Stimulated activated CD8-positive, alpha-beta memory T cell treated with anti-CD3 and anti-CD28 coated beads, Interleukin-2, amount 100 ng/mL, for 48 hours (primary cell): ENCODE measurements at places on chromosomes 2 and 18.

- DNase-seq: peak; percentile 59
Measured at GRCh38 chr2:127049927-127050802, 56.8 kb downstream of the BIN1 start.

- no peak for DNase-seq
Measured at GRCh38 chr2:240241572-240241971, 101.1 kb upstream of the OTOS start.

GRCh38 chr2:207845202-207845864 is 75.6 kb upstream of the FZD5 start:
- no peak for DNase-seq

DNA sequence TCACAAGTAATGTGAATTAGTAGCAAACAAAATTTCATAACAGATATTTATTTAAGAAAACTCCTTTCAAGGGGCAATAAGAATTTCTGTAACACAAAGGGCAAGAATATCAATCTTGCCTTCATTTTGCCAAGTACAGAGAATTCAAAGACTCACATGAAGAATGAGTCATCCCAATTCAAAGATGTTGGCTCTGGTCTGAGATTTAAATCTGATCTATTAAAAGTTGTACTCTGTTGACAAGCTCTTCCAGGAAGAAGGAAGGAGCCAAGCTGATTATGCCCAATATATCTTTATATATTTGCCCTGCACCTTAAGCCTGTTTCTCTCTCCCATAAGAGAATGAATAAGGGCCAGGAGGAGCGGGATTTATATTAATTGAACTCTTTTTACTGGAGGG is 55.9 kb upstream of the RPE start:
- DNase-seq: no peak

- DNase-seq: no peak
Measured at GRCh38 chr2:145159676-145160075, 639.8 kb upstream of the ZEB2 start.

GRCh38 chr2:210768329-210768910 is 212.0 kb downstream of the CPS1 start:
- DNase-seq: no peak

DNA sequence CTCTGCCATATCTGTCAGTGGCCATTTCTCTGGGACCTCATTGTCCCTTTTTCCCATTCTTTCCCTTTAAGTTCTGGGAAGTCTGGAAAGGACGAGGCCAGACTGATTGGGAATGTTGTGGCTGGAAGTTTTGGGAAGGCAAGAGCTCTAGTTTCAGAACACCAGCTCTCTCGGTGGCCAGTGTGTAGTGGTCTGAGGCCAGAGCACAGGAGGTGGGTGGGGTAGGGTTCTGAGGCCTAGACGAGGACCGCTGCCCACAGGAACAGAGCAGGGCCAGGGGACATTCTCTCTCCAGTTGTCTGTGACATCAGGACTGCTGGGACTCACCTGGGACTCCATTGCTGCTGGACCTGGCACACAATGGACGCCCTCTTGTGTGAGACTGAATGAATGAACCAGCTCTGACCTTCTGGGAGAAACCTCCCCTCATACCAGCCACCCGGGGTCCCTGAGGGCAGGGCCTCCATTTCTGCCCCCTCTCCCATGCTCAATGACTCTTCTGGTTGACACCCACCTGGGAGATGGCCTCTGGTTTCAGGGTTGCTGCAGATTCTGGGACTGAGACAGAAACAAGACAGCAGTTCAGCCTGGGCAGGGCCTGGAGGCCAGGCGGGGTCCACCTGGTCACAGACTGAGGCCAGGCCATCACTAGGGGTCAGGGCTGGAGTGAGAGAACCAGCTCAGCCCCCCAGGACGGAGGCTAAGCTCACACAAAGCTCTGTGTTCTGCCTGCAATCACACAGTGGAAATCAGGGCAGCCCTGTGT is 8.4 kb upstream of the NPPC start:
- no peak for DNase-seq

GRCh38 chr2:205617905-205618304 is 64.4 kb upstream of the NRP2 start:
- no peak for DNase-seq

GRCh38 chr2:41500895-41501294 is 546.9 kb upstream of the PKDCC start:
- DNase-seq: no peak

DNA sequence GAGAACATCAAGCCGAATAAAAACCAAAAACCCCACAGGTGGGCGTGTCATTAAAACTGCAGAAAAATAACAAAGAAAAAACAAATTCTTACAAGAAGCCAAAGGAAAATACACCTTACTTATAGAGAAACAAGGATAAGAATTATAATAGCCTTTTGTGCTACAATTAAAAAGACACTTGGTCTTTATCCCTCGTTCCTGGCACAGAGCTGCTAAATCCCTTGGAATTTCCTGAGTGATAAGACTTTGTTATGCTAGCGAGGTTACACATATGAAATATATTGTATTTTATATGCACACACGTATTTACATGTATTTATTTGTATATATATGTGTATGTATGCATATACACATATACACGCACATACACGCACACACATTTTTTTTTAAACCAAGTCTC is 325.3 kb upstream of the TFPI start:
- DNase-seq: no peak

DNA sequence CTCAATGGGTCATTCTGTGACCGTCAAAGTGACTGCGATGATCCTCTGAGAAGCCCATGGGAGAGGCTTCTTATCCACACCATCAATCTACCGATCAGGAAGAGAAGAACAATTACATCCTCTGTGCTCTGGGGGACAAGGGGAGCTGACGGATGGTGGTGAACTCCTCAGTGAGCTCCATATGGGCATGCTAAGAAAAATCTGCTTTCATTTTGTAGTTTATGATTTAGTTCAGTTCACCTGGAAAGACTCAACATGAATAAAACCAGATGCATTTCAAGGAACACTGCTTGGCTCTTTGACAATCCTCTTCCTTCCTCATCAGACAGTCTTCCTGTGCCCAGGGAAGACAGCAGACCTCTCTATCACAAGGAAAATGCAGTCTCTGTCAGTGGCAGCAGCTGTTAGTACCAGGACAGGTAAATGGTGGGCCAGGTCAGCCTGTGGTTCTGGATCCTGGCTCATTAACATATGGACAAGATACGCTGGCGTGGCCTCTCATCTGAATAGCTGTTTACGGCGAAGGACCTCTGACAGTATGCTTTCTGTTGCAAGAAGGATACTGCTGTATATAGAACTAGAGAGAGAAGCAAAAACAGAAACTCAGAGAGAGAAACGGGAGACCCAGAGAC is 176.9 kb downstream of the BCL2 start:
- no peak for DNase-seq

- no peak for DNase-seq
Measured at GRCh38 chr2:62340994-62341484, 145.1 kb downstream of the B3GNT2 start.

DNA sequence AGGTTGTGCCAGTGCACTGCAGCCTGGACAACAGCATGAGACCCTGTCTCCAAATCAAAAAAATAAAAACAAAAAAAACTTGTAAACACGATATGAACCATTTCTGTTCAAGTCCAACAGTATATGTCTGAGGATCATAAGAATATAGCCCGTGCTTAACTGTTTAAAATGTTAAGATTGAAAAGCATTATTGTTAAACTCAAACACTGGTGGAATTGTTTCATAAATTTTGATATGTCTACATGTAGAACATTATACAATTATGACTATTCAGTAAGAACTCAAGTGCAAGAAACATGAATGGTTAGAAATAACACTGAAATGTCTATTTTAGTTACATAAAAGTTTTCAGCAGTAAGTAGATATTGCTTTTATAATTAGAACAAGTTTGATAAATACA is 29.7 kb downstream of the PPIG start:
- DNase-seq: no peak

DNA sequence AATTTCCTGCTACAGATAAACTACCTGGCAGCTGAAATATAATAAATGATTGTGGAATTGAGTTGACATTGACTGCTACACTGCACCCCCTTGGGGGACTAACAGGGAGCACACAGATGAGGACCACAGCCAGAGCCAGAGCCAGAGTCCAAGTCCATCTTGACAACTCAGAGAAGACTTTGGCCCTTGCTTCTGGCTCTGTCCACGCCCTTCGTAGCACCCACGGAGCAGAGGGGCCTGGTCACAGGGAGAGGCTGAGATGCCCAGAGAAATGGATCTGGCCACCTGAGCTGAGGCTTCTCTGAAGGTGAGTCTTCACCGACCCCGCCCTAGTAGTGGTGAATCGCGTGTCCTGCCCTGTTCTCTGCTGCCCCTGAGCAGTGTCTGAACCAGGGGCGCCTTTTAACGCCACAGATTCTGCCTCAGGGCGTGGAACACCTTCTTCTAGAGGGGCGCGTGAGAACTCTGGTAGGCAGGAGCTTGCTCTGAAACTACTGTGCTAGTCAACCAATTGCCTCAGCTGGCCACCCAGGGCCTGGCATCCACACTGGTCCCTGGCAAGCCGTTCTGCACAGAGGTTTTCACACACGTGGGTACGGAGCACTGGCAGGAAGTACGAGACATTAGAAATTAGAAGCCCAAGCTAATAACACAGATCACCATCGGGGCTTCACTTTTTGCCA is 35.7 kb upstream of the MAT2A start:
- no peak for DNase-seq

GRCh38 chr2:235257590-235257989 is 236.3 kb upstream of the AGAP1 start:
- DNase-seq: no peak

DNA sequence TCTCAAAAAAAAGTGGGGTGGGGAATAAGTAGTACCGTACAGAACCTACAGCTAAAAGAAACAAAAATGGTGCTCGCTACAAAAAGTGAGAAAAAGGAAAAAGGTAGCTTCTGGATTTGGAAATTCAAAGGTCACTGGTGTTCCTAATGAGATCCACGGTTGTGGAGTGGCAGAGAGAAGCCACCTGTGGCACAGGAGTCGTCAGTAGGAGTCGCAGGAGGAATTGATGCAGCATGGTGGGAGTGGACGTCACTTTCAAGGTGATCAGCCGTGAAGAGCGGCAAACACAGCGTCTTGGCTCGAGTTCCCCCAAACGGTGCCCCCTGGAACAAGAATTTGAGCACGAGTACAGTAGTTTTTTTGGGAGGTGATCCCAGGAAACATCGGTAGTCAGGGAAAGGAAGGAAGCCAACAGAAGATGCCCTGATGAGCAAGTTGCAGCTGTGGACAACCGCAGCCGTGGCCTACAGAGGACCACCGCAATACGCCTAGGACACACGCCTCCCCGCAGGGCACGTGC is 1.4 kb upstream of the TTL start:
- no peak for DNase-seq

DNA sequence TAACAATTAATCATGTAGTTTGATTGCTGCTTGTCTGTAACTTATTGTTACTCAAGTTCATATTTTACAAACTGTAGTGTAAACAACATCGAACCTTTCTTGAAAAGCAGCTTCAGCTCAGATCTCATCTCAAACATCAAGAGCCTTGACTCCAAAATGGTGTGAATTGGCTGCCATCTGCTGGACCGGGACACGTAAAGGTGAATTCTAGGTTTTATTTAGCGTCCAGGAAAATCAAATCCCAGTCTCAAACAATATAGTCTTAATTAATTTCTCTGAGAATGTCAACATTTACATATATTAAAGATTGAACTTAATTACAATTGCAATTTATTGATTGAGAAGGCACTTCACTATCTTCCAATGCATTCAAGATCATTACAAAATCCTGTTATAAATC is 453.0 kb downstream of the GALR1 start:
- DNase-seq: no peak

- no peak for DNase-seq
Measured at GRCh38 chr2:220670511-220670910, 901.6 kb downstream of the EPHA4 start.

DNA sequence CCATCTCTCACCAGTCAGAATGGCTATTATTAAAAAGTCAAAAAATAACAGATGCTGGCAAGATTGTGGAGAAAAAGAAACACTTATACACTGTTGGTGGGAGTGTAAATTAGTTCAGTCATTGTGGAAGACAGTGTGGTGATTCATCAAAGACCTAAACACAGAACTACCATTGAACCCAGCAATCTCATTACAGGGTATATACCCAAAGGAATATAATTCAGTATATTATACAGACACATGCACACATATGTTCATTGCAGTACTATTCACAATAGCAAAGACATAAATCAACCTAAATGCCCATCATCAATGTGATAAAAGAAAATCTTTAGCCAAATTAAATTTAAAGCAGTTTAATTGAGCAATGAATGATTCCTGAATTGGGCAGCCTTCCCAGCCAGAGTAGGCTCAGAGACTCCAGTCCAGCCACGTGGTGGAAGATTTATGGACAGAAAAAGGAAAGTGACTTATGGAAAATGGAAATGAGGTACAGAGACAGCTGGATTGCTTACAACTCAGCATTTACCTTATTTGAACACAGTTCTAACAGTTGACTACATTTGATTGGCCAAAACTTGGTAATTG is 377.1 kb upstream of the SLC39A10 start:
- no peak for DNase-seq

DNA sequence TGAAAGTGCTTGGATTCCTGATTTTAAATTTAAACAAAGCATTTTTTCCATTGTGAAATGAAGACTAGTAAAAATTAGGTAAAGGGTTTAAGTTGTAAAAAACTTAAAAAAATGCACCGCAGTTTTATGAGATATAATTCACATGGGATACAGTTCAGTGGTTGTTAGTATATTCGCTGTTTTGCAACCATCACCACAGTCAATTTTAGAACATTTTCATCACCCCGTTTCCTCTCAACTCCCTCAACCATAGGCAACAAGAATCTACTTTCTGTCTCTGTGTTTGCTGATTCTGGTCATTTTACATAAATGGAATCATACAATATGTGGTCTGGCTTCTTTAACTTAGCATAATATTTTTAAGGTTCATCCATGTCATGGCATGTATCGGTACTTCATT is 4.0 kb downstream of the DGKD start:
- no peak for DNase-seq

DNA sequence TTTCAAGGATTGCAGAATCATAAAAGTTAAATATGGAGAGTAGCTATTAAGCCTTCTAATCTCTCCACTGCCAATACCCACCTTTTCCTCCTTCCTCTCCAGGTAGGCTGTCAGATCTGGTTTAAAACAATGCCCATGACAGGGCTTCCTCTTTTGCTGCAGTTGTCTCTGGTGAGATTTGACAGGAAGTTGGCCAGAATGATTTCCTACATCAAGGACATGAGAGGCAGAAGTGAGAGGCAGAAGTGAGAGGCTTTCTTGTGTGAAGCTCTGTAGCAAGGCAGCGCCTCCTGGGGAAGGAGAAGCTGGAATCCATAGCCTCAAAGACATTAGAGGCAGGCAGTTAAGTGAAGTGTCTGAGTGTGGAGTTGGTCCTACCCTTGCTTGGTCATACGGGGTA is 385.7 kb downstream of the HRH4 start:
- DNase-seq: no peak

- DNase-seq: no peak
Measured at GRCh38 chr2:33420726-33421125, 55.7 kb upstream of the RASGRP3 start.

DNA sequence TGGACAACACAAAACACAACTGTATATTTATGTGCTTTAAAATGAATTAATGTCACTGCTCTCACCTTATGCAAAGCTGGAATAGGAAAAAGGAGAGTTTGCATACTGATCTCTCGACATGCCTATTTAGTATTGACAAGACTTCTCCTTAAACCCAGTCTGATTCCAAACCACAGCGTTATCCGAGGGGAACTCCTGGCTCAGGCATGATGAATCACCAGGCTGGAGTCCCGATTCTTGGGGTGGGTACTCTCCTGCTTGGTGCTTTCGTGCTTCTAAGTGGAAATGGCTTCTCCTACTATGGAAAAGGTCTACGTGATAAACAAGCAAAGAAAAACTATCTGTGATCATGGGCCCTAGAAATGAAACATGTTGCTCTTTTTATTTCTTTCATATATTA is 88.9 kb upstream of the SLC35G4 start:
- DNase-seq: no peak
